ENCODE measurements at places on chromosomes 16 and 17.

DNA sequence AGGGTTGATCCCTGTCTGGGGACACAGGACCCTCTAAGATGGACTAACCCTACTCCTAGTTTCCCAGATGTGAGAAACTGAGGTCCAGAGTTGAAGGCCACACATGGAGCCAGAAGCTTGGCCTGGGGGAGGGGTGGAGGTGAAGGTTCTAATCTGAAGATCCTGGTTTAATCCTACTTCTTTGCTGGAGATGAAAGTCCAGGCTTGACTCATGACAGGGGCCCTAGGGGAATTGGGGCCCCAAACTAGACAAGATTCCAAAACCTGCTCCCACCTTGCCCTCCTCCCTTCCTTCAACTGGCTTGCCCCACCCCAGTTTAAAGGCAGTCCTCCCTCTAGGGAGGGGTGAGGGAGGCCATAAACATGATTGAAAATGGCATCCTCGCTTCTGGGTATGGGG lies 21.6 kb downstream of the IGF2BP1 start:
- DNase-seq = no peak

DNA sequence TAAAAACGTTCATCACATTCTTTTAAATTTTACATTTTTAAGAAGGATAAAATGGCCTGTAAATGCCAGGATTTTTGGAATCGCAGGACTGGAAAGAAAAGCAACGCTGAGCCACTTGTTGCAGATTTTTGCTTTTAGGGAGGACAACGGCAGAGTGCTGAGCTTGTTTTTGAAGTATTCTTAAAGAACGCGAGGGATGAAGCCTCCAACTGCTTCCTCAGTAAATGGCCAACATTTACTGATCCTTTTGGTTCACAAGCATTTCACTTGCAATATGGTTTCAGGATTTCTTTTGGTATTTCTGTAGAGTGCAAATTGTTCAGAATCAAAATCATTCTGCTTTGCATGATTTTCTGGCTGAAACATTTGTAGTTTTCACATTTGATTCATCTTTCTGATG lies 2.8 kb upstream of the KRT23 start:
- DNase-seq = no peak

DNA sequence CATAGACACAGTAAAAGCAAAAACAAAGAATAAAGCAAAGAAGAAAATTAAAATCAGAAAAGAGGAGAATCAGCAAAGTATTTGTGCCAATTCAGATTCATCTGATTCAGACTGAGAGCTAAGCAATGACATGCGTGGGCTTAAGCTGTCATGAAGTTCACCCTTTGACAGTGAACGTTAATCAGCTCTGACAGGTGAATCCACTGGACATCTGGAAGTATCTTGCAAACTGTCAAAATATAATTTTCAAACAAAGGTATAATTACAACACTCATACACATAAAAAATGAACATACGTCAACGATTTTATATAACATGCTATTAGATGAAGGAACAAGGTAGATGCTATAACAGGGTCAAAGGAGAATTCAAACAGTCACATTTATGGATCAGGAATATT lies 596.3 kb upstream of the SALL1 start:
- DNase-seq = no peak

DNA sequence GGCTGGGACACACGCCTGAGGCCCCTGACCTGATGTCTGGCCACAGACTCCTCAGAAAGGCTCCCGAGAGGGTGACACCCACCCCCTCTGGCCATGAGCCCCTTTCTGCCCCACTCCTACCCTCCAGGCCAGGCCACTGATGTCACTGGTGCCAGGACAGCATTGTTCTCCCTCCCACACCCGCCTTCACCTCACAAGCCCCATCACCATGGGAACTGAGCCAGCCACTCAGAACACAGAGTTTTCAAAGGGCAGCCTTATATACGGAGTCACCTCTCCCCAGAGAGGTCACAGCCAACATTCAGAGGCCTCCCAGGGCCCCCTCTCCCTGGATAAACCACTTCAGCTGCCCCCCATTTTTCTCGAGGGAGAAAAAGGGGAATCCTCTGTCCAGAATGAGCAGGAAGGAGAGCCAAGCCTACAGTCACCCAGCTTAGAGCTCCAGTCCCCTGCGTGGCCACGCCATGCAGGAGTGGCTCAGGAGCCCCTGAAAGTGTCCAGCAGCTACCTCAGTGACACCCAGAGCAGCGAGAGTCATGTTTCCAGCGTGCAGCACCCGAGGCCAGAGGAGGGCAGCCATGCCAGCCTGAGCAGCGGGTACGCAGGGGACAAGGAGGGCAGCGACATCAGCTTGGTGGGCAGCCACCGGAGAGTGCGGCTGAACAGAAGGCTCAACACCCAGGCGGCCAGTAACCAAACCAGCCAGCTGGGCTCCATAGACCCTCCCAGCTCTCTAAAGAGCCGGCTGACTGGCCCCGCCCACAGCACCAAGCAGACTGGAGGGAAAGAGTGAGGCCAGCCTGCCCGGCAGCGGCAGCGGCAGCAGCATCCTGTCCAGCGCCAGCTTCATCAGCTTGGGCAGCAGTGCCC lies at the start of gene C16orf82:
Gene C16orf82, plus strand, starts transcription at position 260 of the 870 bp plus-strand sequence.
- DNase-seq = no peak

DNA sequence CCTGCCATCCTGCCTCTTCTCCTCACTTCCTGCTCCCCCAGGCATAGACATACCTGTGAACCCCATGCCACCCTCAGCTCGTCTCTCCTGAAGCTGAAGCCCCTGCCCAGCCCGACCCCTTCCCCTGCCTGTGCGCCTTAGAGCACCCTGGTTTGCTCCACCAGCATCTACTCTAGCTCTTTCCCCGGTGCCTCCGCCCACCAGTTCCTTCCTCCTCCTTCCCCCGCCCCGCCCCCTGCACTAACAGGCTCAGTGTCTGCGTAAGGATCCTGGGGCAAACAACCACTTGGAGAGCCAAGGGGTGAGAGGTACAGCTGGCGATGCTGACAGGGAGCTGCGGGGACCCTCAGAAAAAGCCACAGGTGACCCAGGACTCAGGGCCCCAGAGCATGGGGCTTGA lies 1.9 kb downstream of the GPR142 start:
- no peak for DNase-seq

DNA sequence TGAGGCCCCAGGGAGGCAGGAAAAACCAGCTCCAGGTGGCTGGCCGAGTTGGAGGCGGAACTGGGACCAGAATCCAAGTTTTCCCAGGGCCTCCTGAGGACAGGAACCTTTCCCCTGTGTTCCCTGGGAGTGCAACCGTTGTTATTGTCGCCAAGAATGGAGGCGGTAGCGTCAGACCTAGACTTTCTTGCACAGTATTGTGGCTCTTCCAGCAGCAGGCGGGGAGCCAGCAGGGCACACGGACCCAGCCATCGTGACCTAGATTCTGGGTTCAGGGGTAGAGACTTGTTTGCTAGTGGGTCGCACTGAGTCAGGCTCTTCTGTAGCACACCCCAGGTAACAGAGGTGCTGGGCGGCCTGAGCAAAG lies 667 bp upstream of the KIF19 start:
- no peak for DNase-seq

GRCh38 chr17:43790311-43790940 lies 10.2 kb downstream of the CFAP97D1 start:
- DNase-seq = no peak

GRCh38 chr16:27920391-27920891 lies 143.1 kb downstream of the GSG1L start:
- no peak for DNase-seq

GRCh38 chr17:78117027-78117981 lies 11.3 kb downstream of the TMC6 start:
- DNase-seq = no peak

- DNase-seq = no peak
These were observed 1.8 kb downstream of the NLRP1 start for GRCh38 chr17:5582209-5583185.

GRCh38 chr17:41456204-41456603 lies 11.0 kb downstream of the KRT32 start:
- no peak for DNase-seq

DNA sequence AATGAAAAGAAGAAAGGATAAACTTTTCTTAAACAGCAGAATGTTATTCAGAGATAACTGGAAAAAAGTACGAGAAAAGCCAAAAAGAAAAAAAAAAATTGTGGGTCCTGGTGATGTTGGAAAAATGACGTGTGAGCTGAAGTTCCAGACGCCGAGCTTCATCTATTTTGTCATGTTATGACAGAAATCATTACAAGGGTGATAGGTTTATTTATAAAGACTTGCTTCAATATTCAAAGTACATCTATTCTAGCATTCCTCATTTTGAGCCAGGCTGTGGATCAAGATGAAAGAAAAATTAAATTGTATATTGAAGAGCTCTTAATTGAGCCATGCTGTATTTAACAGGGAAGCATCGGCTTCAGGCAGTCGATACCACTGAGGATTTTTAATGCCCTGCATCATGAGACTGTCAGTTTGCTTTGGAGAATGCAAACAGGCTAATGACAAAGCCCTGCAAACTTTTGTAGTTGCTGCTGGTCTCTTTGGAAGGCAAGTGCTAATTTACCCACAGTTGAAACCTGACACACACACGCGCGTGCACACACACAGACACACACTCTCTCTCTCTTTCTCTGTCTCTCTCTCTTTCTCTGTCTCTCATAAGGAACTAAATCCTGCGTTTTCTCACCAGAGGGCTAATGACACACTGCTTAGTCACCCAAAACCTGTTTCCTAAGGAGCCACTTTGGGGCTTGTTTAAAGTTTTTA lies 110.7 kb downstream of the WWOX start:
- no peak for DNase-seq

All from activated naive CD4-positive, alpha-beta T cell (primary cell).